ENCODE measurements at places on chromosomes 6 and 20.

DNA sequence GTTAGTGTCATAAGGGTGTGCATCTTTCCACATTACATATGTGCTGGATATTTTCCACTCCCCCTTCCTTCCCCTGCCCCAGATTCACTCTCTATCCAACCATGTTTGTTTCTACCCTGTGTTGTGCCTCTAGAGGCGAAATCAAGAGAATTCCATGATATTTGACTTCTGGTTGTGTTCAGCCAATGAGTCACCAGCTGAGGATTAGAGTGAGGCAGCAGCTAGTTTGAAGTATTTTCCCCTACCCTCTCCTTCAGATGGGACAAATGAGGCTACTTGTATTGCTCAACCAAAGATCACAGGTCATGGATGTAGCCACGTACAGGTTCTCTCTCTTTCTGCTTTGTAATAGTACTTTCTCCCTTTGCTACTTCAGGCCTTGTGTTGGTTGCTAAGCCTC, 24.5 kb upstream of the OR2J2 start:
- DNase-seq, result no peak

DNA sequence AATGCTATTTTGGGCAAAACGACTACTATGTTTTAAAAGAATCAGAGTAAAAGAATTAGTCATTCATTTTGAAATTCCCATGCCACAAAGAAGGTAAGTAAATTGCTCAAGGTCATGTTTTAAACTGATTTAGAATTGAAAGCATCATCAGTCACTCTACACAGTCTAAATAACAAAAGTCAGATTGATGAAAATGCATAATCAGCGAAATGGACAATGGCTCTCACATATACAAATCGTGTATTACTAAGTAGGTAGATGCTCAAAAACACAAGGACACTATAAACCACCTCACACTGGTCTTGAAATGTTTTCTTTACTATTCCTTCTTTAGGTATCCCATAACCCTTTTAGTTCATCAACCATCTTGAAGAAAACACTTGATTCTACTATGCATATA, 135.4 kb downstream of the OPN5 start:
- no peak for DNase-seq

GRCh38 chr6:115770851-115771250, 289.8 kb downstream of the FRK start:
- DNase-seq, result no peak

DNA sequence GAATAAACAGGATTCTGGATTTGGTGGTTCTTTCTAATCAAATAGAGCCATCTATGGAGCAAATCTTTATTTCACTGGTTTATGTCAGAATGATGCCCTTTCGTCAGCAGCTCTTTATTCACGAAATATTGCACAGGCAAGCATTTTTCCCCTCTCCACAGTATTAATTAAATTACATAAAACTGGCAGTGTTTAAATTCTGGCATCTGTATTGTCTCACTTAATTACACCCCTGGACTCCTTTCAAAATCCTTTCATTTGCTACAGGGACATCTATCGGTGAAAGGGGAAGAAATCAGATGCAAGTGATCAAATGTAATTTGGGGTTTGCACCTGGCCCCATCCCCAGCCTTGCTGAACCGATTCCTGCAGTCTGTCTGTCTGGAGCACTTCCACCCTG, 801.9 kb downstream of the QKI start:
- DNase-seq, result no peak

DNA sequence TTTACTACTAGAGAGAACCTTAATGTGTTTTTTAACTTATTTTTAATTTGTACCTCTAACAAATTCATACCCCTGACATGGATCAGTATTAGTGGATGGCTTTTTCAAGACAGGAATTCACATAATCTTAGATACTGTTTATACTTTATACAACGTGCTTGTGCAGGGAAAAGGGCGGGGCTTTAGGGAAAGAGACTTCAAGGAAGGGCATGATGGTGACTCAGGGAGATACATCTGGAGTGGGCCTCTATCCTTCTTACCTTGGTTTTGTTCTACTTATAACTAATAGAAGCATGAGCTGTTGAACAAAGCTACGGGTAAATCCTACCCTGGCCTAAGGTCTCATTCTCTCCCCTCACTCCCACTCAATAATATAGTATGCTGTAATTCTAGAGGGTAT, 160.8 kb downstream of the C6orf58 start:
- DNase-seq, result no peak

DNA sequence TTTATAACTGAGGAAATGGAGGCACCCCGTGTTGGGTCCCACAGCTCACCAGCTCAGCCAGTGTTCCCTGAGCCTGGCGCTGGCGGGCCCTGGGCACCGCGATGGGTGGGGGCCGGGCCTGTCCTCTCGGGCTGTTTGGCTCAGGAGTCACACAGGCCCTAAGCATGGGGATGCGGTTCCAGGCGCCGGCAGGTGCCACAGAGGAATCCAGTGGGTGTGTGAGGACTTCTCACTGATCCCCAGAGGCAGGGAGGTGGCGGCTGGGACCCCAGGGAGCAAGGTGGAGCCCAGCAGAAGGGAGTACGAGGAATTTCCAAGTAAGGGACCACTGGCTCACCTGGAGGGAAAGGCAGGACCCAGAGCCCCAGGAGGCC, 57.5 kb downstream of the IRF4 start:
- no peak for DNase-seq

DNA sequence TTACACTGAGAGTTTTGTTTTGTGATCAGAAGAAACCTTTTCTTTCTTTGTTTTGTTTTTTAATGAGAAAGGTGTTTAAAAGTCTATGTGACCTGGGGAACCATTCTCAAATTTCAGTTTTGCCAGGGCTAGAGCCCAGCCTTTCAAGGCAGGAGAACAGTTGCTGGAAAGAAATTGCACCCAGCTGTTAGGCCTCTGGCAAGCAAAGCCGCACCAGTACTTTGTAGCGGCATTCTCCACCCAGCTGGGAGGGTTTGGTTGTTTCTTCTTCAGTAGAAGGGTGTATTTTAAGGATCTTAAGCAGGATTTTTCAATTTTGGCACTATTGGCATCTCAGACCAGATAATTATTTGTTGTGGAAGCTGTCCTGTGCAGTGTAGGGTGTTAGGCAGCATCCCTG, 16.6 kb upstream of the MAPK13 start:
- no peak for DNase-seq

- no peak for DNase-seq
Measured at GRCh38 chr6:17385660-17386059, 7.7 kb upstream of the CAP2 start.

DNA sequence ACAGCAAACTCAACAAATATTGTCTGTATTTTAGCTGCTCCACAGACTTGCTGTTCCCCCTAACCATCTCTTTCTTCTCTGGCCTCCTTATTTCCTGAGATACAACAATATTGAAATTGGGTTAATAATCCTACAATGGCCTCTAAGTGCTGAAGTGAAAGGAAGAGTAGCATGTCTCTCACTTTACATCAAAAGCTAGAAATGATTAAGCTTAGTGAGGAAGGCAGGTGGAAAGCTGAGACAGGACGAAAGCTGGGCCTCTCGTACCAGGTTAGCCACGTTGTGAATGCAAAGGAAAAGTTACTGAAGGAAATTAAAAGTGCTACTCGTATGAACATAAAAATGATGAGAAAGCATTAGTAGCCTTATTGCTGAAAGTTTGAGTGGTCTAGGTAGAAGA, 63.8 kb downstream of the ELOVL5 start:
- DNase-seq, result no peak

- no peak for DNase-seq
Measured at GRCh38 chr6:151649835-151650234, 156.0 kb downstream of the CCDC170 start.

GRCh38 chr6:156557251-156557910, 219.8 kb upstream of the ARID1B start:
- DNase-seq, result no peak

- DNase-seq, result no peak
Measured at GRCh38 chr6:112183271-112183671, 71.1 kb downstream of the LAMA4 start.

DNA sequence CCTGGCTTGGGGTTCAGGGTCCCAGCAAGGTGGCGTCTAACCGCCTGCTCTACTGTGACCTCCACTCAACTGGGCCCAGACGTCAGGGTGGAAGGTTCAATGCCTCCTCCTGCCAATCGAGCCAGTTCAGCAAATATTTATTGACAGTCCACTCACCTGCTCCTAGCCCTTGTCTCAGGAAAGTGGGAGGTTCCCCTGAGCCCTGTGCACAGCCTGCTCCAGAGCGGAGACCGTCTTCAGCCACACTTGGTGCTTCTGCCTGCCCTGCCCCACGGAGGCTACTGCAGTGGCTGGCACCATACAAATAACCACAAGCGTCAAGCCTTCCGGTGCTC, 6.1 kb downstream of the CCDC167 start:
- no peak for DNase-seq
